ENCODE measurements at places on chromosomes 4 and X.

GRCh38 chr4:140302151-140302859 lies 71.1 kb upstream of the SCOC start:
- no peak for DNase-seq

GRCh38 chrX:148380650-148381561 lies 119.5 kb upstream of the AFF2 start:
- peak; percentile 21 for DNase-seq

- no peak for DNase-seq
Measured at GRCh38 chr4:133618963-133619362, 469.9 kb downstream of the PCDH10 start.

DNA sequence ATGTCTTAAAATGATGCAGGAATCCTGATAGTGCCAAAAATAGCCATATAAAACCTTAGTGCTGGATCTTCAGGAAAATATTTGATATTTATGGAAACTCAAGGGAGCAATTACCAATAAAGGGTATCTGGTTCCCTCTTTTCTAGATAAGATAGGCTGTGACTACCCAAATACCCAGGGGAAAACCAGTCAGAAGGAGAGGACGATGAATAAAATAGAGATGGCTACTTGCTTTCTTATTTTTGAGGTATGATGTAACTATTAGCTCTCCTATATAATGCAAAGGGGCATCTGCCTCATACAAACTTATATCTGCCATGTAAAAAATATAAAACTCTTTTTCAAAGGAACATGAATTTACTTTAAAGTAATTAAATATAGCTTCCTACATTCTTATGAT lies 23.4 kb upstream of the COX18 start:
- DNase-seq, result no peak

GRCh38 chr4:90328558-90328957 lies 201.4 kb downstream of the CCSER1 start:
- no peak for DNase-seq

DNA sequence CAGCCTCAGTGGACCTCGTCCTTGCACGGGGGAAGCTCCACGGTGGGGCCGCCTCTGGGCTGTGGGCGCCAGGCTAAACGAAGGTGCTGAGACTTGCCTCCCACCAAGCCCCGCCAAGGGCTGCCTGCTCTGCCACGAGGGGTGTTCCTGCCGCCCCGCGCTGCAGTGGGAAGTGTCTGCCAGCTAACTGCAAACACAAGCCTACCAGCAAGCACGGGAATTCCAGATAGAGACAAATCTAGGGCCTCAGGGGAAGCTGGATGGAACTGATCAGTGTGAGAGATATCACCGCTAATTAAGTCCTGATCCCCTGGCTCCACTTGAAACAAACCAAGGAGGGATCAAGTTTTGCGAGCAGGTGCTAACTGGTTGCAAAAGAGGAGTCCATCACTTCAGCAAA lies 181.6 kb upstream of the LEF1 start:
- DNase-seq, result no peak

GRCh38 chr4:73341454-73341853 lies 62.6 kb upstream of the ALB start:
- DNase-seq, result no peak

- DNase-seq, result no peak
Measured at GRCh38 chr4:55608591-55608990, 16.5 kb upstream of the PDCL2 start.

DNA sequence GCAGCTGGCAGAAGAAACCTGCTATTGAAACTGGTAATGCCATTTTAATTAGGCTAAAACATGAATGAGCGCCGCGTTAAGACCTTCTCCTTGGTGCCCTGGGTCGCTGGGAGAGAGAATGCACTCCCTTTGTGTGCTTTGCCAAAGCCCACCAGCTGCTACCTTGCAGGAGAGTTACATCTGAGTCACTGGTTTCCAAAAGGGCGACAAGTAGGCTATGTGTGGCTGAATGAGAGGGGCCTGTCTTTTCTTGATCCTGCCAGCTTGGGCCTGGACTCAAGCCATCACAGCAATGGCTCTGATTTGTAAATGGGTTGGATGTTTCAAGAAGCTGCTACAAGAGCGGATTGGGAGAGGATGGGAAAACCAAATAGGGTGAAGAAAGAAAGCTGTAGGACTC lies 81.5 kb downstream of the NHS start:
- no peak for DNase-seq

Data from stimulated activated CD4-positive, alpha-beta T cell treated with anti-CD3 and anti-CD28 coated beads, Interleukin-4, amount 100 ng/mL, for 1 hour (primary cell).